ENCODE measurements at places on chromosomes 7 and 10.

DNA sequence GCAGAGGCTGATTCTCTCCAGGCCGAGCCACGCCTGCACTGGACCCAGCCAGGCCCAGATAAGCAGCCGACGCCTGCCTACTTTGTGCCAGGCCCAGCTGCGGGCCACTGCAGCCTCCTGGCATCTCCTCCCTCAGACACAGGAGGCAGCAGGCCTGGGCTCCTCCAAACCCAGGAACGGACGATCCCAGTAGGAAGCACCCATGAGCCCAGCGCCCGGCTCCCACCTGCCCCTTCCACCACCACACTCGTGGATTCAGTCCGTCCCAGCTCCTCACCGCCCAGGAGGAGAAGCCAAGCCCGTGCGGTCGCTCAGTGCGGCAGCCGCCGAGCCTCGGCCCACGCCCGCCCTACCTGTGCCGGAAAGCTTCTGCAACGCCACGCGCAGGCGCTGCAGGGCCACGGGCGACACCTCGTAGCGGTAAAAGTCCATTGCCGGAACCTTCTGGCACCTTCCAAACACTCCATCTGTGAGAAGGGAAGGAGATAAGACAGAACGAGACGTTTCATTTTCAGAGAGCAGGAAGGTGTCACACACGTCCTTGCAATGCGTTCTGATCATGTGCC lies 271.1 kb downstream of the PTPRN2 start:
- DNase-seq = no peak

- DNase-seq = no peak
Measured at GRCh38 chr7:70052691-70053090, 454.4 kb downstream of the AUTS2 start.

GRCh38 chr10:35693800-35694199 lies 51.7 kb upstream of the FZD8 start:
- DNase-seq = no peak

DNA sequence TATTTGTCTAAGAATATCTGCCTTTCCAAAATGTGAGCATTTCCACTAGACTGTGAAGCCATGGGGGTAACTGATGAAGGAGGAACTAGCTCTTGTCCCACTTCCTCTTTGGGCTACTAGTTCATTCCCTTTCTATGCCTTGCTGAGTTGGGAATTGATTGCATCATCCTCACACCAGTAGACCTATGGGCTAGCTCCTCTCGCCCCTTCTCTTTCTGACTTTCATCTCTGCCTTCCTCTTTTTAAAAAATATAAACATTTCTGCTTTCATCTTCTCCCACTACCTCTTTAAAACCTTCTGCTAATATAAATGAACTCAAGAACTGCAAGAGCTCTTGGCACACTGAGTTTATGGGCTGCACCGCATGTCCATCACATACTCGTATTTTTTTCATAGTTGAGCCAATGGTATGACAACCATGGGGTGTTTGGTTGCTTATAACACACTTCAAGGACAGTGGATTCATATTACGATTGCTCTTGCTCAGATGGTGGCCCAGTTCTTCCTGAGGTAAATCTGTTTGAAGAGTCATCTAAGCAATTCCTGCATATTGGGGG lies 182.0 kb downstream of the REEP3 start:
- DNase-seq = peak; percentile 38

- DNase-seq = no peak
Measured at GRCh38 chr7:142365410-142365842, 107.6 kb upstream of the PRSS58 start.

GRCh38 chr10:128124813-128125403 lies 1.3 kb downstream of the MKI67 start:
- DNase-seq = no peak

DNA sequence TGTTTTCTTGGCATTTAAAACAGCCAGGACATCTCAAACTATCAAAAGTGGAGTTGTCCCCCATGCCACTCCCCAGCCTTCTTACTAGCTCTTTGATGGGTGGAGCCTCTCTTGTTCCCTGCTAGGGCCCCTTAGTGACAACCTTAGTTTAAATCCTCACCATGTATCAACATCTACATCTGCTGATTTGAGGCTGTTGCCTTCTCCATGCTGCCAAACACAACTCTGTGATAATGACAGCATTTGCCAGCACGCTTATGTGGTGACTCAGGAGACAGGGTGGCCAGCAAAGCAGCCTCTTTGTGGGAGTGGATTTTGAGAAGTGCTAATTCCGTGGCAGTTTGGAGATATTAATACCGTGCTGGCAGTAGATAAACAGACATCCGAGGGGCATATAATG lies 145.4 kb downstream of the LRRC4 start:
- peak; percentile 71 for DNase-seq

- peak; percentile 58 for DNase-seq
Measured at GRCh38 chr10:69802424-69803161, 887 bp downstream of the COL13A1 start.

DNA sequence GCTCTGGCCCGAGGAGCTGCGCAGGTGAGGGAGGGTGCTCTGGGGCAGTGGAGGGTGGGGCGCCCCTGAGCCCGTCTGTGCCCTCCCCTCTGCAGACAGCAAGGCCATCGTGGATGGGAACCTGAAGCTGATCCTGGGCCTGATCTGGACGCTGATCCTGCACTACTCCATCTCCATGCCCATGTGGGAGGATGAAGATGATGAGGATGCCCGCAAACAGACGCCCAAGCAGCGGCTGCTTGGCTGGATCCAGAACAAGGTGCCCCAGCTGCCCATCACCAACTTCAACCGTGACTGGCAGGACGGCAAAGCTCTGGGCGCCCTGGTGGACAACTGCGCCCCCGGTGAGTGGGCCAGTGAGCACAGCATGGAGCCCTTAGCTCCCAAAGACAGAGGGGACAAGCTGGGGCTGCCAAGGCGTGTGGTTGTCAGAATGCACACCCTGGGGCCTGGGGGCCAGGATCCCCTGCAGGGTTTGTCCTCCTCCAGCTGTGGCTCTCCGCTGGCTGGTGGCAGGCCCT lies 5.1 kb downstream of the FLNC start:
- DNase-seq = no peak

DNA sequence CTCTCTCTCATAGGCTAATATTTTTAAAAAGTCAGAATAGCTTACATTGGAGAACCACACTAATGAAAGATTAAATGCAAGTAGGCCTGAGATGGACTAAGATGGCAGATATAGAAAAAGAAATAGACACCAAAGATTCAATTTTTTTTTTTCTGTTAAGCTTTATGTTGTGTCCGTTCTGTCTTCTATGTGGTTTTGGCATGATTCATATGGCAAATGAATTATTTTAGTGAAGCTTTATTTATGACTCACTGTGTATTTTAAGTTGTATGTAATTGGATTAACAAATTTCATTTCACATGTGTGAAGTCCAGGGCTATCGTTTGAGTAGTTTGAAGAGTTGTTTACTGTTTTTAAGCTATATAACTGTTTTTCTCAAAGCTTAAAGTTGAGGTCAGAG lies 214.8 kb downstream of the CAMK1D start:
- DNase-seq = no peak

DNA sequence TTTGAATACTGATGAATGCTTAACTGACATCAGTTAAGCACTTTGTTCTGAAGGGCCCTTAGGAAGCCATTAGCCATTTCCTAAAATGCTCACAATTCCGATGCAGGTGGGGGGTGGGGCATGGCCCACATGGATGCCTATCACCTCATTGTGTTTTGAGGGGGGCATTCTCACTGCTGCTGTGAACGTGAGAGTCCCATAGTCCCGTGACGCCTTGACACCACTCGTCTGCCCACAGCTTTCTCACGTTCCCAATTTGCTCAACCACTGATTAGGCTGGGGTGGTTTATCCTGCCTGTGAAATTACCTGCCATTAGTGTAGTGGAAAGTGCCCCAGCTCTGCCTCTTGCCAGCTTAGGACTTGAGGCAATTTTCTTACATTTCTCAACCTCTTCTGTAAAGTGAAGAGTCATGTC lies 31.9 kb downstream of the DUSP5 start:
- no peak for DNase-seq

- DNase-seq = no peak
Measured at GRCh38 chr7:113784316-113784715, 134.5 kb downstream of the PPP1R3A start.

DNA sequence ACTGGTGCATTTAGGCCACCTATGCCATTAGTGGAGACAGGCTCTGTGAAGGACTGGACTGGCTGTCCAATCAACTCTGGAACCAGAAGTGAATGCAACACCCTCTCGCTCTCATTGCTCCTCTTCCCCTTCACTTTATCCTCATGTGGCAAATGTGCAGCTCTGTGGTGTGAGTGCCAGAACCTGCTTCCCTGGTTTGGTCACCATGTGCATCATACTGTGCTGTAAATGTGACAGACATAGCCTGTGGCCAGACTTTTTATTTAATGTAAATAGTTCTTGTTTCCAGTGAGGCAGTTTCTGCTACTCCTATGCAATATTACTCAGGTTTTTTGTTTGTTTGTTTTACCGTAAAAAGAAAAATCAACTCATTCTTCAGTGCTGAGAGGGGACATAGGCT lies 73.0 kb upstream of the PPP1R9A start:
- DNase-seq = no peak

DNA sequence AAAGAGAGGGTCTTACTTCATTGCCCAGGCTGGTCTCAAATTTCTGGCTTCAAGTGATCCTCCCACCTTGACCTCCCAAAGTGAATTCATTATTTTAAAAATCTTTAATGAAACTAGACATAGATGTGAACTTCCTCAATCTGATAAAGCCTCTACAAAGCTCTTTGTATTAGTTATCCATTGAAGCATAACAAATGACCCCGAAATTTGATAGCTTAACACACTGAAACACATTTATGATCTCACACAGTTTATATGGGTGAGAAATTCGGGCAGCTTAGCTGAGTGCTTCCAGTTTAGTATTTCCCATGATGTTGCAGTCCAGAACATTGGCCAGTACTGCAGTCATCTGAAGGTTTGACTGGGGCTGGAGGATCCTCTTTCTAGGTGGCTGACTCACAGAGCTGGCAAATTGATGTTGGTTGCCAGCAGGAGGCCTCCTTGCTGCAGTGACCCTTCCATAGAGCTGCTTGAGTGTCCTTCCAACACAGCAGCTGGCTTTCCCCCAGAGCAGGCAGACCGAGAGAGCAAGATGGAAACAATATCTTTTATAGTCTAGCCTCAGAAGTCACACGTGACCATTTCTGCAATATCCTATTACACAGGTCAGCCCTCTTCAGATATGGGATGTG lies 16.6 kb upstream of the WNT8B start:
- DNase-seq = no peak

DNA sequence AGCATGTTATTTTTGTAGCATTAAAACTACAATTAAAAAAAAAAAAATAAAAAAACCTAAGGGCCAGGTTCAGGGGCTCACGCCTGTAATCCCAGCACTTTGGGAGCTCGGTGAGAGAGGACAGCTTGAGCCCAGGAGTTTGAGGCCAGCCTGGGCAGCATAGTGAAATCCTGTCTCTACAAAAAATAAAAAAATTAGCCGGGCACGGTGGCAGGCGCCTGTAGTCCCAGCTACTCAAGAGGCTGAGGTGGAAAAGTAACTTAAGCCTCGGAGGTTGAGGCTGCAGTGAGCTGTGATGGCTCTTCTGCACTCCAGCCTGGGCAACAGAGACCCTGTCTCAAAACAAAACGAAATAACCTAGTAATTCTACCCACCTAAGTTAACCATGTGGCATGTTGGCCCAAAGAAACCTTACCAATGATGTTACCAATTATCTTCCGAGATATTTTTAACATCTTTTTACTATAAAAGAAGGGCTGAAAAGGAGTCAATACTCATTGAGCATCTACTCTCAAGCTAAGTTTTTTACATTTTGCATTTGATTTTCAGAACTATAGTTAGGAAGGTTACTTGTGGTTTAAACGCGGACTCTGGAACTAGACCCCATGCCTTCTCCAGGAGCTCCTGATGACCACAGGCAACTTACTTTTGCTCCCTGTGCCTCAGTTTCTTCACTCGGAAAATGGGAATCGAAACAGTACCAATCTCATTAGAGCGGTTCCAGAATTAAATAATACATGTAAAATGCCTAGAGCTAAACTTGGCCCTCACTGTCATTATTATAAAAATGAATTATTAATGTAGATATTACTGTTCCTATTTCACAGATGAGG lies 1.4 kb downstream of the ITGB1 start:
- no peak for DNase-seq

- DNase-seq = no peak
Measured at GRCh38 chr7:82676777-82677463, 233.3 kb upstream of the CACNA2D1 start.

GRCh38 chr7:107396990-107397389 lies 72.9 kb upstream of the GPR22 start:
- peak; percentile 4 for DNase-seq

DNA sequence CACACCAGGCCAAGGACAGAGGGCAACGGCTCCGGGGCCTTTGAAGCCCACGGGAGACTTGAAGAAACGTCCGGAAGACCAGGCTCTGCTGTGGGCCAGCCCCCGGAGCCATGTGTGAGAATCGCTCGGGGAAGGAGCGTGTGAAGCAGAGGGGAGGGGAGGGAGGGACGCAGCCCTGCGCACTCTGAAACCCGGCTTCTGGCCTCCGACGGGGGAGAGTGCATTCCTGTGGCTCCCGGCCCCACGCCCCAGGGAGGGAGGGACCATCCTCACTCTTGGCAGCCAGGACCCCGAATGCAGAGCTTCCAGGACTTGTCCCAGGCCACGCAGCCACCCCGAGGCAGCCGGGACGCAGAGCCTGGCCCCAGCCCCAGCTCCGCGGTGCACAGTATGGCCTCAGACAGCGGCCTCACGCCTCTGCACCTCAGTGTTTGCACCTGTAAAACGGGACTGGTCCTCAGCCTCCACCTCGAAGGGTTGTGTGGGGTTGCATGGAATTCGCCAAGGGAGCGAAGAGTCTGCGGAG lies 67.4 kb downstream of the PDGFA start:
- peak; percentile 85 for DNase-seq

DNA sequence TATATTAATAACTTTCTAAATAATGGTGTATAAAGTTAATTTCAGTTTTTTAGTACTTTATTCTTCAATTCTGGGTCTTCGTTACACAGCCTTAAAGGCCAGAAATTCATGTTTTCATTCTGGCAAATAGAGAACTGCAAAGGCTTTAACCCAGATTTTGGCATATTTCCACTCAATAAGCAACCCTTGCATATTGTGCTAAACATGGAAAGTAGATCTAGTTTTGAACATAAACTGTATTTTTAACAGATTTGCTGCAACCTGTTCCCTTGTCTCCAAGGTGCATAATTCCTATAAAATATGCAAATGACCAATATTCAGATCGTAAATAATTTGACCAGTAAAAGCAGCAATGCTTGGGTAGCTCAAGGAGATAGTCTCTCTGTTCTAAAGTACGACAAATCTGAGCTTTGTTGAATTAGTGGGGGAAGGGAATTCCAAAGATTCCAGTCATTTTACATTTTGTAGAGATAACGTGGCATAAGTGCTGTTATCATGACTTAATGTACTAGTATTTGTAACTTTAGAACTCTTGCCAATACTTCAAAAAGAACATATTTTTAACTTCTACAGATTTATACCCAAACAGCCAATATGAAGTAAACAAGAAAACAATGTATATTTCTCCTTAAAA lies 46.4 kb upstream of the RSBN1L start:
- peak; percentile 62 for DNase-seq

DNA sequence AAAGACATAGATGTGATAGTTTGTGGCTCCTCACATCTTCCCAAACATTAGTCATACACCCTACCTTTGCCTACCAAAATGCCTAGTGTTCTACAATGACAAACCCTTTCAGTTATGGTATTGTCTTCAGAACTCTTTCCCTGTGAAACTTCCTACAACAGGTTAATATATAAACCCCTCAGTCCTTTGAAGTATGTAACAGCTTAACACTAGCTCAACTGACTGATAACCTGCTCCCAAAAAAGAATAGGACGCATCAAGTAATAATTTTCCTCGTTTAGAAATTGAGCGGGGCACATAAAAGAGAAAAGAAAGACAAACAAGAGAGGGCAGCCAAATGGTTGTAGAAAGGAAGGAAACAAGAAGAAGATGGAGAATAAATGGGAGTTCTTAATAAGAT lies 49.9 kb upstream of the RNF148 start:
- DNase-seq = no peak

GRCh38 chr7:73678862-73679261 lies 4.4 kb downstream of the DNAJC30 start:
- DNase-seq = no peak

All from cardiac fibroblast (primary cell).